IPS DF 6.9 (cell line): ENCODE measurements at places on chromosomes 1 and 21.

DNA sequence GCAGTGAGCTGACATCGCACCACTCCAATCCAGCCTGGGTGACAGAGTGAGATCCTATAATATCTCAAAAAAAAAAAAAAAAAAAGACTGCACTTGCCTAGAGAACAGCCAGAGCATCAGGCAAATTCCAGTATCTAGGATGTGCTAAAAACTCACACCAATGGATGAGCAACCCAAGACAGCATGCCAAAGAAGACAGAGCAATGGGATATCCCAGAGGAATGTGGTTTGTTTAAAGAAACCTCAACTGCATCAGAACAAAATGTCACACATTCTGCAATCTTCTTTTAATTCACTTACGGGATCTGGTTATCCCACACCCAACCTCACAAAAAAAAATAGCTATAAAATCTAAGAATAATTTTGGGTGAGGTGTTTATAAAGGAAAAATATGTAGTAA, 7.3 kb downstream of the KCNH1 start:
- no peaks in the 10 kb centered on the region for H3K27me3 ChIP-seq
- no peak for DNase-seq
- no peak overlapping the region for H3K27ac ChIP-seq
- no peaks in the 10 kb centered on the region for H3K36me3 ChIP-seq
- H3K4me3 ChIP-seq = no peak overlapping the region

- no peaks in the 10 kb centered on the region for H3K36me3 ChIP-seq
- no peak for DNase-seq
- no peak overlapping the region for H3K4me3 ChIP-seq
- H3K27me3 ChIP-seq = no peaks in the 10 kb centered on the region
- H3K27ac ChIP-seq = no peak overlapping the region
- peaks cover 5% of the 10 kb centered on the region for H3K4me1 ChIP-seq
Observed at GRCh38 chr1:214445831-214446614, 105.4 kb downstream of the PTPN14 start.

- H3K4me3 ChIP-seq = no peak overlapping the region
- H3K27ac ChIP-seq = no peak overlapping the region
- 0 out of 2 replicates have a peak, but pooled peaks cover 2% of the 10 kb centered on the region for H3K4me1 ChIP-seq
- no peaks in the 10 kb centered on the region for H3K27me3 ChIP-seq
- DNase-seq = no peak
Observed at GRCh38 chr1:53367503-53368313, 39.8 kb upstream of the LRP8 start.

GRCh38 chr1:245173446-245174211, 18.8 kb downstream of the KIF26B start:
- no peaks in the 10 kb centered on the region for H3K27me3 ChIP-seq
- DNase-seq = no peak
- H3K4me3 ChIP-seq = no peak overlapping the region
- H3K4me1 ChIP-seq = no peaks in the 10 kb centered on the region
- H3K27ac ChIP-seq = no peak overlapping the region

- DNase-seq = no peak
- H3K36me3 ChIP-seq = no peaks in the 10 kb centered on the region
- H3K27ac ChIP-seq = no peak overlapping the region
- no peak overlapping the region for H3K4me3 ChIP-seq
- H3K27me3 ChIP-seq = no peaks in the 10 kb centered on the region
- no peaks in the 10 kb centered on the region for H3K4me1 ChIP-seq
Observed at GRCh38 chr1:45364294-45364693, 24.1 kb upstream of the MUTYH start.
